HT1080 (cell line): ENCODE measurements at places on chromosomes 11 and 22. TPM values are rescaled to one million over a fixed set of nuclear protein-coding genes. Genes with fewer than 3 reads are reported as not detected.

DNA sequence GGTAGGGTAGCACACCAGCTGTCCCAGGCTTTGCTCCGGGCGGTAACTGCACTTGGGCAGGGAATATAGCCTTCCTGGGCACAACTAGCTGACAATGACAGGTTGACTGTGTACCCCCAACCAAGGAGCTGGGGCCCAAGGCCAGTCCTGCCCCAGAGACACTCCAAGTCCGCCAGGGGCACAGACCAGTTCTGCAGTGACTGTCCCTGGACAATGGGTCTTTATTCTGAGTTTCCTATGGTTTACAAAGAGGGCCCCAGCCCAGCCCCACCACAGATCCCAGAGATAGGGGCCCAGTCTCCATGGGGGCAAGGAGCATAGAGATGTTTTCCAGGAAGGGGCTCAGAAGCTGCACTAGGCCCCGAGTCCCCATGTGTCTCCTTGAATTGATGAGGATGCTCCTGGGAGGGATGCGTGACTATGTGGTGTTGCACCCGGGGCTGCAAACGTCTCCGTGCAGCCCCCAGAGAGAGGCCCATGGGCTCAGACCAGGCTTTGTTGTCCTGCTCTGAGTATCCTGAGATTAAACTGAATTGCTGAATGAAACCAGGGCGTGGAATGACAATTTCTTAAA is 48.4 kb downstream of the CD6 start:
- DNase-seq: no peak

GRCh38 chr11:19382131-19382611 is 141.4 kb upstream of the E2F8 start:
- DNase-seq: no peak

DNA sequence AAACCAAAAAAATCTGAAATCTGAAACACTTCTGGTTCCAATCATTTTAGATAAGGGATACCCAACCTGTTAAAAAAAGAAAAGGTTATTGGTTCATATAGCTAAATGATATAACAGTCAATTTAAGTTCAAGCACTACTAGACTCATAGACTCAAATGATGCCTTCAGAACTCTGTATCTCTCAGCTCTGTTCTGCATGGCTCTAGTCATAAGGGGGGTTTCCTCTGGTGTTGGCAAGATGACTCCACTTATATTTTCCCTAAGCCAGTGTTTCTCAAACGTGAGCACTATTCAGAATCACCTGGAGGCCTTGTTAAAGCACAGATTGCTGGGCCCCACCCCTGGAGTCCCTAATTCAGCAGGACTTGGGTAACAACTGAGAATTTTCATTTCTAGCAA is 11.5 kb upstream of the RRAS2 start:
- DNase-seq: no peak

DNA sequence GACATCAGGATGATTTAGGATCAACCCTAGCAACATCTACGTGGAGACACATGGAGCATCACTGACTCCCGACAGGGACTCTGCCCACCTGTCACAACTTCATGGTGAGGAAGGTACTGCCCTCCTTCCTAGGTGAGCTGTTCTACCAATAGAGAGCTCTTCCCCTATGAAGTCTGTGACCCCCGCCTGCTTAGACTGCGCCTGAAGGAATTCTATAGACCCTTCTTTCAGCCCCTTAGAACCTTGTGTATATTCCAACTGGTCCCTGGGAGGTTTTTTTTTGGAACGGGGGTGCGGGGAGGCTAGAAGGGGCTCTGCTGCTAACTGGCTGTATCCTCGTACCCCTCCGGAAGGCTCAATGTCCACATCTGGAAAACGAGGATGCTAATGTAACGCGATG is 566 bp downstream of the INTS4 start:
- no peak for DNase-seq

Gene CDHR5
- not detected in 2 replicates for total RNA-seq

DNA sequence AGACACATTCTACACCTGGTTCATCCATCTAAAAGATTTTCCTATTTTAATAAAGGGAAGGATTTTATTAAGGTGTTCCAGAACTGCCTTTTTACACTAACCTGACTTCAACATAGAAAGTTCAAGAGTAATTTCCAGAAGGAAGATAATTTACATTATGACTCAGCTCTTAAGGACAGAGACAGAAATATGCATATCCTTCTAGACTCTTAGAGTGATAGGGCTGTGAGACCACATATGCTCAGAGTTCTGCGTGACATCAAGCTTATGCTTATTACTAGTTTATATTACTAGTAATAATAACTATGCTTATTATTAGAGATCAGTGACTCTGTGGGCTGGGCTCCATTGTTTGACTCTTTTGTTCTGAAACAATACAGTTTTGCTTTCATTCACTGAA is 4.6 kb downstream of the PDGFD start:
- no peak for DNase-seq

Gene SCUBE2
- total RNA-seq: 0.71 and 1.5 TPM in 2 replicates

Gene HBB
- total RNA-seq: not detected in 2 replicates

GRCh38 chr11:111155021-111155420 is 90.5 kb upstream of the POU2AF2 start:
- no peak for DNase-seq

Gene ZNF280B
- total RNA-seq: 1.7 and 2.1 TPM in 2 replicates

Gene ART5
- total RNA-seq: not detected in 2 replicates

DNA sequence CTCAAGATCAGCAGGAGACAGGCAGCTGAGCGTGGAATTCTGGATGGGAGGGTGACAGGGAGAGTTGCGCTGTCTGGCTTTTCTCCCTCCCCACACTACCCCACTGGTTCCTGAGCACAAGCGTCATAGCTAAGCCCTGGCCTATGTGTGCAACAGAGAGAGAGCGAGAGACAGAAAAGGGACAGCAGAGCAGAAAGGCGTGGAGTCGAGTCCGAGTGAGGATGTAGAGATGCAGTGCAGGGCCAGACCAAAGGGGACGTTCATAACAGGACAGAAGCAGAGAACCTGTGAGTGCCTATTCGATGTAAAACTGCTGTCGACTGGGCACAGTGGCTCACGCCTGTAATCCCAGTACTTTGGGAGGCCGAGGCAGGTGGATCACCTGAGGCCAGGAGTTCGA is 94.0 kb upstream of the TMEM45B start:
- no peak for DNase-seq

- peak; percentile 77 for DNase-seq
These were observed 2.8 kb upstream of the CDKN1C start for GRCh38 chr11:2888266-2888968.

Gene PKP3
- 12.0 and 13.1 TPM in 2 replicates for total RNA-seq

Gene TMEM80
- 23.6 and 27.9 TPM in 2 replicates for total RNA-seq

- DNase-seq: peak; percentile 23
These were observed 53.7 kb upstream of the DEPDC7 start for GRCh38 chr11:32962016-32962415.
